ENCODE measurements at places on chromosomes 16 and 17.

- no peak overlapping the region for H3K4me3 ChIP-seq
- DNase-seq = peak; percentile 73
- no peak overlapping the region for H3K27ac ChIP-seq
- no peaks in the 10 kb centered on the region for H3K4me1 ChIP-seq
These were observed 12.6 kb upstream of the TCF25 start for GRCh38 chr16:89860747-89861304.

GRCh38 chr16:86963600-86964575, 353.3 kb downstream of the C16orf95 start:
- H3K27ac ChIP-seq = no peak overlapping the region
- no peaks in the 10 kb centered on the region for H3K36me3 ChIP-seq
- H3K4me3 ChIP-seq = no peak overlapping the region
- peaks cover 61% of the 10 kb centered on the region for H3K27me3 ChIP-seq
- DNase-seq = no peak

DNA sequence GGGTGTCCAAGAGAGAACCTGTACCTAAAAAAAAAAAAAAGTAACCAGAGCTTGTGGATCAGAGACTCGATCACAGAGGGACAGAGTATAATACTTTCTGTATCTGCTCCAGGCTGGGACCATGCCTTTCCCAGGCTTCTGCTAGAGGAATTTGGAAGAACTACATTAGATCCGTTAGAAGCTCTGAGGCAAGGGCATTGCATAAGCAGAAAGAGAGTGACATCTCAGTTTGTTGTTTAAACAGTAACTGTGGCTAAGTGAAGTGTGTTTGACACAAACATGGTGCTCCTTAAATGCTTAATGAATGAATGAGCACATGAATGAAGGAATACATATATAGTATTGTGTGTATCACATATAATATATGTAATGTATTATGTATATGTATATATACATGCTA, 131.2 kb downstream of the HS3ST3B1 start:
- H3K4me3 ChIP-seq = no peak overlapping the region
- peaks cover 4% of the 10 kb centered on the region for H3K27me3 ChIP-seq
- H3K36me3 ChIP-seq = no peaks in the 10 kb centered on the region
- H3K4me1 ChIP-seq = no peaks in the 10 kb centered on the region
- H3K27ac ChIP-seq = no peak overlapping the region

DNA sequence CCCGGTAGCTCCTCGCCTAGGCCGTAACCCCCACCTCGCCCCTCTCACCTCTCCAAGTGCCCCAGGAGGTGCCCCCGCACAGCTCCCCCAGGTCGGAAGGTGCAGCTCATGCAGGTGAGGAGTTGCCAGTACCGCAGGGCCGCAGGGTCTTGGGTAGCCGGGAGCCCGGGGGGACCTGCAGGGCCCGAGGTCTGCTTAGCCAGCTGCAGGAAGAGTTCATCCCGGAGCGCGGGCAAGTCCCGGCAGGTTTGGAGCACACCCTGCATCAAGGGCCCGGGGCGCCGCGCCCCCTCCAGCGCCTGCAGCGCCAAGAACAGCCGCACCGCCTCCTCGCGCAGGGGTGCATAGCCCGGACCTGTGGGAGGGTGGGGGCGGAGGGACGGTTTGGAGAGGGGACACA, 4.8 kb downstream of the PLEKHH3 start:
- peaks cover 7% of the 10 kb centered on the region for H3K4me1 ChIP-seq
- peaks cover 20% of the 10 kb centered on the region for H3K36me3 ChIP-seq
- no peak overlapping the region for H3K4me3 ChIP-seq
- H3K27me3 ChIP-seq = peaks cover 43% of the 10 kb centered on the region

DNA sequence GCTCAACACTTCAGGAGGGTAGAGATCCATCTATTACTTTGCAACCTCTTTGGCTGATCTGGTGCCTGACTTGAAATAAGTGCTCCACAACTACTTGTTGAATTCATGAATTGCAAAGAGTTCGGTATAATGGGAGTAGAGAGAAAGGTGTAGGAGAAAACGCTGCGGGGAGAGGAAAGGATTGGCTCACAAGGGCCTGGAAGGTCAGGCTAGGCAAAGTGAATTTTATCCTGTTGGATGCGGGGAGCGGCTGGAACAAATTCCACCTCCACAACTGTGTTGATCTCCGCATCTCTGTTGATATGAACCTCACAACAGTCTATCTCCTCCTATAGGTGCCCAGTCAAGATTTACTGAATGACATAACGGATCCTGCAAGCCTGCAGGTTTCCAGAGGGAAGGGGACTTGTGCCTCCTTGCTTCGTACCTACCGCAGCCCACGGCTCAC, 684 bp downstream of the SLX4 start:
- no peaks in the 10 kb centered on the region for H3K27me3 ChIP-seq
- no peak for DNase-seq
- H3K4me3 ChIP-seq = peak overlapping the region; percentile 100
- H3K27ac ChIP-seq = peak overlapping the region; percentile 71

- peaks cover 15% of the 10 kb centered on the region for H3K4me1 ChIP-seq
- H3K27ac ChIP-seq = peak overlapping the region; percentile 99
- H3K4me3 ChIP-seq = peak overlapping the region; percentile 85
- peak; percentile 23 for DNase-seq
These were observed 1.0 kb downstream of the HSD11B2 start for GRCh38 chr16:67431775-67432505.

DNA sequence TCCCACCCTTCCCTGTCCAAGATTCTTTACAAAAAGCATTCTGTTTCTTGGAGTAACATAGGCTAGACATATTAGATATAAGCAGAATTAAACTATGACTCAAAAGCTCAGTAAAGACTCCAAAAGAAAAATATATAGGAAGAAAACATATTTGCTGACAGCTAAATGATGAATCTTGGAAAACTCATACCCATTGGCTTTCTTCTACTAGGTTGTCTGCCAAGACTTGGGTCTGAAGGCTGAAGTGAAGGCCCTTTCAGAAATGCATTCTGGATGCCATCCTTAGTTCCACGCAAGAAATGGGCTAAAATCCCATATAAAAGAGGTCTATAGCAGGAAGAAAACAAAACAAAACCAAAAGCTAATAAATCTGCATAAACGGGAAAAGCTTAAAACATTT, 15.1 kb downstream of the CEP20 start:
- no peaks in the 10 kb centered on the region for H3K27me3 ChIP-seq
- peaks cover 7% of the 10 kb centered on the region for H3K36me3 ChIP-seq
- DNase-seq = no peak
- H3K4me1 ChIP-seq = no peaks in the 10 kb centered on the region
- H3K27ac ChIP-seq = no peak overlapping the region

GRCh38 chr16:49587511-49587910, 213.9 kb downstream of the C16orf78 start:
- H3K27me3 ChIP-seq = no peaks in the 10 kb centered on the region
- H3K4me1 ChIP-seq = peaks cover 15% of the 10 kb centered on the region
- DNase-seq = no peak
- no peak overlapping the region for H3K27ac ChIP-seq

DNA sequence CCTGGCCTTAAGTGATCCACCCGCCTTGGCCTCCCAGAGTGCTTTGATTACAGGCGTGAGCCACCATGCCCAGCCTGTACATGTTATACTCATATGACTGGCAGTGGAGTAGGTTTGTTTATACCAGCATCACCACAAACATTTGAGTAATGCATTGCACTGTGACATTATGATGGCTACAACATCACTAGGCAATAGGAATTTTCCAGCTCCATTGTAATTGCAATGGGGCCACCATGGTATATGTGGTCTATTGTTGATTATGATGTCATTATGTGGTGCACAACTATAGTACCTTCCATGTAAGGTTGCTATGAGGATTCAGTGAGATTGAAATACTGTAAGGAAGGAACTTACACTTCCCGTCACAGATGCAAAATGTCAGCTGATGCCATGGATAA, 168.9 kb downstream of the COPRS start:
- H3K36me3 ChIP-seq = no peaks in the 10 kb centered on the region
- no peak overlapping the region for H3K27ac ChIP-seq
- no peaks in the 10 kb centered on the region for H3K4me1 ChIP-seq

GRCh38 chr17:17719966-17720543, 38.8 kb downstream of the RAI1 start:
- peaks cover 17% of the 10 kb centered on the region for H3K27me3 ChIP-seq
- no peak overlapping the region for H3K4me3 ChIP-seq
- peaks cover 49% of the 10 kb centered on the region for H3K4me1 ChIP-seq
- H3K27ac ChIP-seq = no peak overlapping the region

GRCh38 chr17:63675231-63675606, 24.7 kb downstream of the LIMD2 start:
- H3K4me1 ChIP-seq = no peaks in the 10 kb centered on the region
- no peak overlapping the region for H3K4me3 ChIP-seq
- no peak overlapping the region for H3K27ac ChIP-seq
- no peak for DNase-seq
- peaks cover 5% of the 10 kb centered on the region for H3K36me3 ChIP-seq

DNA sequence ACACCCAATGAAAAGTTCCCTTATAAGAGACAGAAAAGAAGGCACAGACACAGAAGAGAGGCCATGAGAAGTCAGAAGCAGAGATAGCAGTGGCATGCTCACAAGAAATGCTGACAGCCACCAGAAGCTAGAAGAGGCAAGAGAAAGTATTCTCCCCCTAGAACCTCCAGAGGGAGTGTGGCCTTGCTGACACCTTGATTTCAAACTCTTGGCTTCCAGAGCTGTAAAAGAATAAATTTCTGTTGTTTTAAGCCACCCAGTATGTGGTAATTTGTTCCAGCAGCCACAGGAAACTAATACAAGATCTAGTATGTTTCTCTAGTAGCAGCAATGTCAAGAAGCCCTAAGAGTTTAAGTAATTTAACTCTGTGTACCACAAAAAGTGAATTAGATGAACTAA, 87.2 kb upstream of the NOG start:
- no peak overlapping the region for H3K27ac ChIP-seq
- DNase-seq = no peak
- H3K36me3 ChIP-seq = no peaks in the 10 kb centered on the region
- H3K27me3 ChIP-seq = peaks cover 18% of the 10 kb centered on the region

DNA sequence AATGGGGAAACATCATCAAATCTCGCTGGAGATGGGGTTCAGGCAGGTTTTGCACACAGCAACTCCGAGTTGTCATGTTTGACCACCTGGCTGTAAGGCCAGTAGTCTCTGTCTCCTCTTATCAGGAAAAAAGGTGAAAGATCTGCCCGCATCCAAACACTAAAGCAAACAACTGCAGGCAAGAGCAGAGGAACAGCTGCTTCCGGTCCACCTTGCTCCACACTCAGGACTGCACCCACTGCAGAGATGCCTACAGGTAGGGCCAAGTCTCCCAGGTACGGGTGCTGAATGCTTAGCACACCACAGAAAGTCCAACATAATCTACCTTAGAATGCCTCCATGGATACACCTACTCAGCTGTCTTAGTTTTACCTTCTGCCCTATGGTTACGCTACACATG, 7.3 kb downstream of the TEX2 start:
- H3K27ac ChIP-seq = no peak overlapping the region
- no peak for DNase-seq
- H3K4me1 ChIP-seq = peaks cover 53% of the 10 kb centered on the region
- no peaks in the 10 kb centered on the region for H3K36me3 ChIP-seq

DNA sequence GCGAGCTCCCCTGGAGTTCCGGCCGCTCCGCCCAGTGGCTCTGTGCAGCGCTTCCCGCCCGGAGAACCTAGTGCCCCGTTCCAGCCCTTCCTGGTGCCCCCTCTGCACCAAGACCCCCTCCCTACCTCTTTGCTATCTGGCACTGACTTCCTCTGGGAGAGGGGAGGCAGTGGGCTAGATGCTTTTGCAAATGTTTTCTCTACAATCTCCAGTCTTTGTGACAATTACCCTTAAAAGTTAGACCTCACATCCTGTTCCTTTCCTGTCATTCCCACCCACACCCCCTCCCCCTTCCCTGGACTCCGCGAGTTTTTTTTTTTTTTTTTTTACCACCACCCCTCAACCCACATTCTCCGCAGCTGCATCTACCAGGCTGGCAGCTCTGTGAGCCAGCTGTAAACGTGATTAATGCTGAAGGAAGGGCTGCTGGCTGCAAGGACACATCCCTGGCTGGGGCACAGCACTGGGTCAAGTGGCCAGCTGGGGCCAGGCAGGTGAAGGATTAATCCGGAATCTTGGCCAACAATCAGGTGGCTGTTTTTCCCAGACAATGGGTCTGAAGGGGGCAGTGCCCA, 101.5 kb downstream of the MGAT5B start:
- peak overlapping the region; percentile 96 for H3K27ac ChIP-seq
- no peak for DNase-seq
- H3K4me3 ChIP-seq = peak overlapping the region; percentile 78
- peaks cover 46% of the 10 kb centered on the region for H3K27me3 ChIP-seq
- no peaks in the 10 kb centered on the region for H3K36me3 ChIP-seq

DNA sequence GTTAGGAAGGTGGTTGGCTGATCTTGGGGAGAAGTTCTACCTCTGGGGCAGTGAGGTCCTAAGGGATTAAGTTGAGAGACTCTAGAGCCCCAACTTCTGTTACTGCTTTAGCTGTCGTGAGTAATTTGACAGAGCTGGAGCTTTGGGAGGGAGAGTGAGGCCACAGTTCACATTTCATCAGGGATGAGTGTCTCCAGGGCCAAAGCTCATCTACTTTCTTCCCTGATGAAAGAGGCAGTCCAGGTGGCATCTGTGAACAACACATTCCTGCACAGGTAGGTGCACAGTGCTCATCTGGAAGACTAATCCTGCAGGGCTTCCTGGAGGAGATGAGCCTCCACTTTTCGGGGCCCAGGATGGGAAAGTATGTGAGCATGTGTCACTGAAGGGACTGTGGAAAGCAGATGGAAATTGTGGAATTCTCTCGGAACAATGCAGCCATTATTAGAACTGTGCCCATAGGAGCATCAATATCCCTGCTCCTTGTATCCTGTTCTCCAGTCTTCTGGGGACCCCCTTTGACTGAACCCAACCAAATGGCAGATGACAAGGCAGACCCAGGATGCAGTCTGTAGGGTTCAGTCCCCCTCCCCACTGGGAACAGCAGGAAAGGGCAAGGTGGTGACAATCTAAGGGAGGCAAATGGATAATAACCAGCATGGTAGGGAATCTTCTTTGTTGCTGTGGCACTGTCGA, 9.0 kb downstream of the DYNLL2 start:
- peaks cover 5% of the 10 kb centered on the region for H3K4me1 ChIP-seq
- peaks cover 24% of the 10 kb centered on the region for H3K36me3 ChIP-seq
- H3K4me3 ChIP-seq = no peak overlapping the region
- H3K27ac ChIP-seq = peak overlapping the region; percentile 36
- H3K27me3 ChIP-seq = no peaks in the 10 kb centered on the region

- H3K4me3 ChIP-seq = no peak overlapping the region
- peaks cover 2% of the 10 kb centered on the region for H3K36me3 ChIP-seq
- no peaks in the 10 kb centered on the region for H3K27me3 ChIP-seq
- no peak overlapping the region for H3K27ac ChIP-seq
- H3K4me1 ChIP-seq = peaks cover 5% of the 10 kb centered on the region
These were observed 192.4 kb downstream of the SEC14L1 start for GRCh38 chr17:77332981-77333685.

GRCh38 chr17:45874151-45874550, 20.2 kb upstream of the MAPT start:
- no peaks in the 10 kb centered on the region for H3K36me3 ChIP-seq
- no peaks in the 10 kb centered on the region for H3K4me1 ChIP-seq
- no peak overlapping the region for H3K4me3 ChIP-seq
- no peak for DNase-seq
- no peak overlapping the region for H3K27ac ChIP-seq
